ENCODE measurements at places on chromosomes 6 and 20. TPM values are rescaled to one million over a fixed set of nuclear protein-coding genes. Genes with fewer than 3 reads are reported as not detected.

The ALDH8A1 gene
- 0.84 TPM for total RNA-seq

The SIRPD gene
- total RNA-seq: 0.19 TPM

The PTPRT gene
- not detected for total RNA-seq

The SLC35F1 gene
- not detected for total RNA-seq

The C4B gene
- 3.5 TPM for total RNA-seq

The OPRM1 gene
- not detected for total RNA-seq

The OLIG3 gene
- total RNA-seq: 0.18 TPM

The OR2B6 gene
- 0.23 TPM for total RNA-seq

The F13A1 gene
- not detected for total RNA-seq
